Activated T-cell treated with anti-CD3 and anti-CD28 coated beads, Interleukin-2, amount 50 U/mL, for 48 hours (primary cell): ENCODE measurements at places on chromosomes 1 and 21.

- DNase-seq: no peak
Measured at GRCh38 chr1:154418062-154418921, 13.1 kb downstream of the IL6R start.

- no peak for DNase-seq
Measured at GRCh38 chr1:83769072-83769471, 229.9 kb downstream of the TTLL7 start.

- peak; percentile 58 for DNase-seq
Measured at GRCh38 chr1:101112051-101112780, 86.6 kb upstream of the DPH5 start.

DNA sequence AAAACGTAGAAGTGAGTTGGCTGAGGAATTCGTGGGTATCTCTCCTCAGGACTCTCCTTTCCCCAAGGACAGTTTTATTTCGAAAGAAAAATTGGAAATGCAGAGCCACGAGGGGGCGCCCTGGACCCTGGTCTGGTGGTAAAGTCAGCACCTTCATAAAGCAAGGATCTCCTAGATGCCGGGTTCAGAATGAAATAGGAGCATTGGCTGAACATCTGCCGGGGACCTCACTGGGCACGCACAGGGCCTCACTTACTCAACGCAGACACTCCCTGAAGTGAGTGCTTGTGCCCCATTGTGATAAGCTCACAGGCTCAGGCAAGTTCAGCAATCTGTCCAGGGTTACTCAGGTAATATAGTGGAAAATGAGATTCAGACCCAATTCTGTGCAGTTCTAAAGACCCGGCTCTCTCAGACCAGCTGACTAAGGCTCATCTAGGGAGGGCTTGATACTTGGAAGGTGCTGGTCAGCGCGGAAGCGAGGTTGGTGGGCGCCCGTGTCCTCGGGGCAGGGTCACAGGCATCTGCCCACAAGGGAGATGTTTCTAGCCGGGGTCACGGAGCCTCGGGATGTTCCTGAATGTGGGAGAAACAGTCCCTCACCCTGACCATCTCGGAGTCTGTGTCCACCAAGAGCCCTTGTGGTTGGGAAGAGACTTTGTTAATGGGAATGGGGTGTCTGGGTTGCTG is 55.7 kb upstream of the ETV3 start:
- peak; percentile 78 for DNase-seq

DNA sequence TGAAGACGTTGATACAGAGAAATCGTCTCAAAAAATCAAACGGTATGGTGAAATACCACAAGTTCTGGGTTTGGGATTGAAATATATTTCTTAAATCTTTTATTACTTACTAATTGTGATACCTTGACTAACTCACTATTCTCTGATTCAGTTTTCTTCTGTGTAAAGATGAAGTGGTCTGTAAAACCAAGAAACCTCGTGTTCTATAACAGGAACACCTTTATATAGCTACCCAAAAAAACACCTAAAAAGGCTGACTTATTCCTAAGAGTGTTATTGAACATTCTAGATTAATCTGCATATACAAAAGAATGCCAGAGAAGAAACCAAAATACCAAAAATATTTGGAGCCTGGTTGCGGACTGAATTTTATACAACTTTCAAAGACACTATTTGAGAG is 721 bp downstream of the LRRIQ3 start:
- DNase-seq: no peak

GRCh38 chr1:8397511-8397910 is 79.6 kb downstream of the SLC45A1 start:
- no peak for DNase-seq
